ENCODE measurements at places on chromosomes 3 and 15.

- no peak for DNase-seq
These were observed 262.4 kb downstream of the NLGN1 start for GRCh38 chr3:173659972-173660371.

DNA sequence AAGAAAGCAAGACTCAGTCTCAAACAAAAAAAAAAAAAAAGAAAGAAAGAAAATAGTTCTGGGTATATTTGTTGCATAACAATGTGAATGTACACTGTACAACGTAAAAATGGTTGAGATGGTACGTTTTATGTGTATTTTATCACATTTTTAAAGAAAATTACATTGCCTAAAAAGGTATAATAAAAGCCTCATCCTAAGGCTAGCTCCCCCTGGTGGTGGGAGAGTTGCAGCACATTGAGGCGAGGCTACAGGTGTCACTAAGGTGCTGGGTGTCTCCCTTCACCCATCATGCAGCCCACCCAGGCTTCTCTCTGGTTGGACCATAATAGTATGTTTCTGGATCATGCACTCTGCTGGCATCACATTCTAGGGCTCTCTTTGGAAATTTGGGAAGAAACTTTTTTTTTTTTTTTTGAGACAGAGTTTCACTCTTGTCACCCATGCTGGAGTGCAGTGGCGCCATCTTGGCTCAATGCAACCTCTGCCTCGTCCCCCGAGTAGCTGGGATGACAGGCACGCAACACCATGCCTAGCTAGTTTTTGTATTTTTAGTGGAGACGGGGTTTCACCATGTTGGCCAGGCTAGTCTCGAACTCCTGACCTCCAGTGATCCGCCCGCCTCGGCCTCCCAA is 12.4 kb upstream of the RAB11A start:
- DNase-seq, result no peak

- no peak for DNase-seq
These were observed 71.3 kb downstream of the RASA2 start for GRCh38 chr3:141557961-141558706.

DNA sequence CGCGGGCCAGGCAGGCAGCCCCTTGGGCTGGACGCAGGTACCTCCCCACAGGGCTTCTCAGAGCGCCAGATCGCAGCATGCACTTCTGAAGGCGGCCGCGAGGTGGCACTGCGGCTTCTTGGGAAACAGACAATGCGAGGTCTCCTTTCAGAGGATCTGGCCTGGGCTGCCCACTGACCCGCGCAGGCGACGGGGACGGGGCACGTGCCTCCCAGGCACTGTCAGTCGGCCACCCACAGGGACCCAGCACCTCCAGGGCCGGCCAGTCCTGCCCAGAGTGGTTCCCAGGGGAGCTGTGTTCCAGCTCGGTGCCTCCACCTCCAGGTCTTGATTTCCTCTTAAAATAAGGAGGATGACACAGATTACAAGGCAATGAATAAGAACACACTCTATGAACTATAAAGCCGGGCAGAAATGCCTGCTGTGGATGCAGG is 24.4 kb upstream of the TXNRD3 start:
- peak; percentile 9 for DNase-seq

- no peak for DNase-seq
These were observed 20.9 kb downstream of the GMPS start for GRCh38 chr3:155891321-155891720.

DNA sequence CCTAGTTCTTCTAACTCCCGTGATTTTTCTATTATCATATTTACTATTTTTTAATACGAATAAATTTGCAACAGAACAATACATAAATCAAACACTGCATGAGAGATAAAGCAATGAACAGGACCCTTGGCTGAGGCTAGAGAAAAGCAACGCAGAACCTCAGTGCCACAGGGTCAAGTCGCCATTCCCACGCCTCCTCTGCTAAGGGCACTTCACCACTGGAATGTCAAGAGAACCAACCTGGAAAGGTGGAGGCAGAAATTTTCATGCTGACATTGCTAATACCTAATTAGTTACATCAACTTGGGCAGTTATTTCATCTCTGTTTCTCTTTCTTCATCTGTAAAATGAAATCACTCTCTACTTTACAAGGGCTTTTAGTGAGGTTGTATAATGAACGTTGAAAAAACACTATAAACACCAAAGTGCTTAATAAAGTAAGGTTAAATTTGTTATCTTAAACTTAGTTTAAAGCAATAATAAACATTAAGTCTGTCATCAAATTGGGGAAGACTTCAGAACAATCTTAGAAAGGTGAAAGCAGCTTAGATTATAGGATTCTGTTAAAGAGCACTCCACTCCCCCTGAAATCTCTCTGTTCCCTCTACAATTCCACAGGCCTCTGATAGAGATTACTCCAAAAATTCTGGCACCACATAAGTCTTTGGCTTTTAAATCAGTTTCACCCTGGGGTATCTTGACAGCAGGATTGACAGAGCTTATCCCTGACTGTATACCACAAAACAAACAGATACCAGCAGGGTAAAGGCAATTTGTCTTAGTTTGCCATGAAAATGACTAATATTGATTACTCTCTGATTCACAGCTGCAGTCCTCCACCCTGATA is 41.9 kb downstream of the PLCH1 start:
- DNase-seq, result no peak

- DNase-seq, result no peak
These were observed 20.1 kb downstream of the SLC12A8 start for GRCh38 chr3:125192190-125193035.

DNA sequence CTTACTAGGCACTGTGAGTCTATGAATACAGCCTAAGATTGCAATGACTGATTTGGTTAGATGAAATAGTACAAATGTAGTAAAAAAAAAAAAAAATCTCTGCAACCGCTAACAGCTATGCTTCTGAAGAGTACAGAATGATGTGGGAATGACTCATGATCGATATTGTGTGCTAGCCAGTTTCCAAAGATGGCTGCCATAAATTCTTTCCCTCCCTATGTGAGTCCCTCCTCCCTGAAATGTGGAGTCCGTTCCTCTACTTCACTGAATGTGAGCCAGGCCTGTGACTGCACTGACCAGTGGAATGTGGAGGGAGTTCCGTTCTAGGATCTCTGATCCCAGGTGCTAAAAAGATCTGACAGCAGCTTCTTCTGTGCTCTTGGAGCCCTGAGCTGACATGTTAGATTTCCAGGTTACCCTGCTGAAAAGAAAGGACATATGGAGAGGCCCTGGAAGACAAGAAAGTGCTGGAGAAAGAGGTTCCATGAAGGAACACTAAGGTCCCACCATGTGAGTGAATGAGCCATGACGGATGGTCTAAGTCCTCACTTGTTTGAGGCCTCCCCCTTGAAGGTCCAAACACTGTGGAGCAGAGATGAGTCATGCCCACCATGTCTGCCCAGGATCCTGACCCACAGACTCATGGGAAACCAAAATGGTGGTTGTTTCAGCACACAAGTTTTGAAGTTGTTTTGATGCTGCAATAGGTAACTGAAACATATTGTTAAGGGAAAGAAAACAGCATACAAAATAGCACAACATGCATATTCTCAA is 46.3 kb downstream of the DGKG start:
- DNase-seq, result no peak

- no peak for DNase-seq
These were observed 57.3 kb upstream of the DPH6 start for GRCh38 chr15:35603301-35603700.

DNA sequence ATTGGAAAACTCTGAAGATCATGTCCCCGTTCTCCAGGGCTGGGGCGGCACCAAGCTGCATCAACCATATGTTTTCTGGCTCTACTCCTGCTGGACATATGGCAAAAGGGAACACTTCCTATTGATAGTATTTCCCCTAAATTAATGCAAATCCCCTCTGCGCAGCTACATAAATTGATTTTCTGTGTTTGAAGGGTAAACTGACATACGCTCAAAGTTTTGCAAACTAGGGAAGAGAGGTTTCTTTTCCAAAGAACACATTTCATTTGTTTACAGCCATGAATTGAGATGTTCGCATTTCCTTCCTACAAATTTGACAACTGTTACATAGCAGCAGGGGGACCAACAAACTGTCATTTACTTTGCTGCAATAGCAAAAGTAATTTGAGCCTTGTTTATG is 35.9 kb downstream of the CTXND1 start:
- DNase-seq, result no peak

DNA sequence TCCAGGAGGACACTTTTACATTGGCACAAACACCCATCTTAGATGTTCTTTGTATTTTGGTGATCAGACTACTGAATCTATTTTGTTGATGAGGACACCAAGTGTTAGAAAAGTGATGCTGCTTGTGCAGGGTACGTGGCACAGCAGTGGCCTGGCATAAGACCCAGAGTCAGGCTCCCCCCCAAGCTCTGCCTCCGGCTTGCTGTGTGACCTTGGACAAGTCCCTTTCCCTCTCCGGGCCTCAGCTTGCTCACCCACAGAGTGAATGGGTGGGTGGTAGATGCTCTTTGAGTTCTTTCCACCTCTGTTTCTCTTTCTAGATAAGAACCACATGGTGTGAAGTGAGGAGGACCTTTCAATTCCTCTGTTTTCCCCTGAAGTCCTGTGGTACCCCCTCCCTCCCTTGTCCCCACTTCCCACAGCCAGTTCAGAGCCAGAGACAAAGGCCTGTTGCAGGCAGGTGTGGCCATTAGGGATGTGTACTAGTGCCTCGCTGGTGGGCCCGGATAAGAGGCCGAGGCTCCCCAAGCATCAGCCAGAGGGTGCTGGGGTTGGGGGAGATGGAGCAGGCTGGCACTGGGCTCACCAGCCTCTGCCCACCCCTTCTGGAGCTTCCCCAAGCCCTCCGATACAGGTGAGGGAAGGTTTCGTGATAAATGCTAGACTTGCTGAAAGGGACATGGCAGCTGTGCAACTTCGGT is 43.6 kb downstream of the SMAD6 start:
- no peak for DNase-seq

DNA sequence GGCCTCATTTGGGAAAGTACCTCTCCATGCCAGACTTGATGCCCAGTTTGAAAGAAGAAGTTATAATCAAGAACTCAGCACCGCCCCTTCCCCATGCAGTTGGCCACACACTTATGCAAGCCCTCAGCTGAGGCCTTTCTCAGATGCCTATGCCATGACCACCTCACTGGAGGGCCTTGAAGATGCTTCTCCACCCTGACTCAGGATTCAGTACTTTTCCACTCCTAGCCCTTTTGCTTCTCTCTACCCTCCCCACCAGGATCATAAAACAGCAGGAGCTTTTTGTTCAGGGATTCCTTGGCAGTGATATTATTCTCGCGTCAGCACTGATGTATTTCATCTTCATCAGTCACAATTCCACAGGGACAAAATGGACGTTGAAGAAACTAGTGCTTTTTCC is 313.5 kb downstream of the PYDC2 start:
- no peak for DNase-seq

DNA sequence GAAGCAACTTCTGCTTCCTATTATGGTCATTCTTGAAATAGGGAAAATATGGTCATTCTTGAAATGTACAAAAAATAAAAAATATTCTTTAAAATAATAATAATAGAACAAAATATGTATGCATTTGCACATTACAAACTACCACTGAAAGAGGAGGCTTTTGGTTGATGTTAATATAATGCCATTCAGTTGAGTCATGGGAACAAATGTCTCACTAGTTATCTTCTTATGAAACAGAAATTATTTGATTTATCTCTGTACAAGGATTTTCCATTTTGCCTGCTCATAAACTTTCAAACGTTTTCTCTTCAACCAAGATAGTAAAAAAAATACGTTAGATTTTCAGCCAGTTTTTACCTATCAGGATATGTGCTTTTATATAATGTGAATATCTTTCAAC is 1662.7 kb downstream of the OTOL1 start:
- DNase-seq, result no peak

DNA sequence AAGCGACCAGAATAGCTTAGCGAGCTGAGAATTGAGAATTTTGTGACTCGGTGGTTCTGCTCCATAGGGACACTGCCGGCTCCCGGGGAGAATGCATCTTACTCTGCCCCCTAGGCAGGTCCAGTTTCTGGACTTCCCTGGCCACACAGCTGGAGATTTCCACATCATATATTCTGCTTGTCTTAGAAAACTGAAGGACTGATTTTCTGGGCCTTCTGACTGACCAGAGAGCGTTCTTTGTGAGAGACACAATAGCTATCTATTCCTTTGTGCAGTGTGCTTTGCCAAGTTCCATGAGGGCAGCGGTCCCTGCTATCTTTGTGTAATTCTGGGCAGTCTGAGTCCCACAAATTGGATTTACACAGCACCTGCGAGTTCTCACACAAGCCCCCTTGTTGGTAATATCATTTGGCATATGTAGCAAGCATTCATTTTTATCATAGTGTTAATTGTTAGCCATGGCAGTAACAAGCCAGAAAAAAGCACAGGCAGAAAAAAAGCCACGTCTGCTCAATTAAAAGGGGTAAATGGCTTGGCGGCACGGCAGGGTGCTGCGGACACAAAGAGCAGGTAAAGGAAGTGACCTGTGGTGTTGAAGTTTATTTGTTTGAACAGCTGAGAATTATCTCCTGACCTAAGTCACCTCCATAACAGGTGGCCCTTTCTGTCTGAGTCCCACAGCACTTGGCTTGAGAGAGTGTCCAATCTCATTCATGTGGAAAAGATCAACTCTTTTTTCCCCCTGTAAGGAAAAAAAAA is 688.7 kb downstream of the TUSC7 start:
- DNase-seq, result no peak

DNA sequence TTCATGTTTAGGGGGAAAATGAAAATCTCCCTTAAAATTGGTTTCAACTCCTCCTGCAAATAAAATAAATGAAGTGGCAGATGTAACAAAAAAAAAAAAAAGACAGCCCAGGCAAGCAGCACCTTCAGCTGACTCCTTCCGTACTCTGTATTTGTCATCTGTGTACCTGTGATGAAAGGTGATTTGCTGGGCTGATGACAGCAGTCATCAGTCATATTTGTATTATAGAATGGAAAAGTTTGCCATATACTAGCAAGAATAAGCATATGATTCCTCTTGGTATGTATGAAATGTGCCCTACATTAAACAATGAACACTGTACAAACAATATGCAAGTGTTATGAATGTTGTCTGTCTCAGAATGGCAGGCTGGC is 44.1 kb upstream of the WWTR1 start:
- no peak for DNase-seq

DNA sequence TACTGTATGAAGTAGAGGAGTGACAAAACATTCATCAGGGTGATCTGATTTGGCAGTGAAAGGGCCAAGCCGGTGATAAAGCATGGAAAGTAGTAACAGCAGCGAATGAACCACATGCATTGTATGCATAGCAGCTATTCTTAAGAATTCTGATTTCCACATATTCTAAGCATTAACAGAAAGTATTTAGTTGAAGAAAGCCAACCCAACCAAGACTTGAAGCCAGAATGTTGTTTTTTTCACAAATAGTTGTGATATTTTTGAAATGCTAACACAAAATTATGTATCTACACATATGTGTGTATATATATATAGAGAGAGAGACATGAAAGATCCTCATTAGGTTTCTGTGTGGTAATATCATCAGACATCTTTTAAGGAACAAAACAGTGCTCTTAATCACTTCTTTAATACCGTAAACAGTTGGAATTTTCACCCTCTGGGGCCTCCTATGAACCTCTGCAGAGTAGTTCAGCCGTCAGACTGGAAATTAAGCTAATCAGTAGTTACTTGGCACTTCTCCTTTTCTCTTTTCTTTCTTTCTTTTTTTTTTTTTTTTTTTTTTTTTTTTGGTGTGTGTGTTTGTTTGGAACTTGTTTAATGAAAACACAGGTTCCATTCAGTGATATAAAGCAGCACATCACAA is 139.6 kb downstream of the CMSS1 start:
- no peak for DNase-seq

GRCh38 chr3:7847021-7847420 is 654.6 kb upstream of the LMCD1 start:
- DNase-seq, result no peak

Data from NCI-H2029 treated with DMSO at 0.1 percent for 48 hours (cell line).